ENCODE measurements at places on chromosomes 4 and X.

GRCh38 chr4:95500361-95500760, 48.4 kb downstream of the UNC5C start:
- DNase-seq: no peak

DNA sequence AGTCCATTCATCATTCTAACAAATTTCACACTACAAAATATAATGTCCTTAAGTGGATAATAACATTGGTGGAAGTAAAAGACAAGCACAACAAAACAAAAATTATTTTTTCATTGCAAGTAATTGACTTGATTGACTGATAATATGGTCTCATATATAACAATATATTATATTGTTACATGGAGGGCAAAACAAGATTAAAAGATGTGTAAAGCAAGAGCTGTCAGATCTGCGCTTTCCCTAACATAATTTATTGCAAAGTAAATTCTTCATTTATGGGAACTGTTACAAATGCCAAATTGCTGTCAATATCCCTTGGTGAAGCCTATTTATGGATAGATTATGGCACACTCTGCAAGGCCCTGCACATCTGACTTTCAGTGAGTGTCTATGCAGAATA, 233.6 kb downstream of the PCDH7 start:
- no peak for DNase-seq

GRCh38 chr4:125353131-125353530, 38.4 kb downstream of the FAT4 start:
- no peak for DNase-seq

DNA sequence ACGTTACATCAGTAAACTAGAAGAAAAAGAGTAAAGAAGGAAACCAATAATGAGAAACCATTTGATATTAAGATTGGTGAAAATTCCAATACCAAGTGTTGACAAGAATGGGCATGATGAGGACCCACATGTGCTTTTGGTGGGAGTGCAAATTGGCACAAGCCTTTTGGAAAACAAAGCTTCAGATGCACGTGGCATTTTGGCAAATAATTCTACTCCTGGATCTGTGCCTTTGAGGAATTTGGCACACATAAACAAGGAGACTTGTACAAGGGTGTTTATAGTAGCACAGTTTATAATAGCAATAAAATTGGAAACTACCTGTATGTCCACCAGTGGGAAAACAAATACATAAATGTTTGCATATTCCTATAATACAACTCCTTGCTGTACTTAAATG, 324.3 kb upstream of the TAPT1 start:
- DNase-seq: no peak

DNA sequence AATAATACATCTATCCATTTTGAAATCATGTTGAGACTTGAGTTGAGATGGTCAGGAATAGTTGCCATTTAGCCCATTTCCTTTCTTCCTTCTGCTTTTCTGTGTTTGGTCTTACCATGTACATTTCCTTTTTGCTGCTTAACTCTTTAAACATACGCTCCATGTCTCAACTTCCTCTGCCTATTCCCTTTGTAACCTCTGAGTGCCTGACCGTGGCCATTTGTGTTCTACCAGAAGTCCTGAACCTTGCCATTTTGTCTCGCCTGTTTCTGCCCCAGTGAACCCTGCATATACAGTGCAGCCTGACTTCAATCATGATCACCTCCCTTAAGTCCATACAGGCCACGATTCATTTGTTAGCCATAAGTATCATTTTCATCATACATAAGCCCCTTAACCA, 169.0 kb downstream of the RAPGEF2 start:
- no peak for DNase-seq

- DNase-seq: no peak
Observed at GRCh38 chr4:183637461-183637860, 21.5 kb downstream of the RWDD4 start.

DNA sequence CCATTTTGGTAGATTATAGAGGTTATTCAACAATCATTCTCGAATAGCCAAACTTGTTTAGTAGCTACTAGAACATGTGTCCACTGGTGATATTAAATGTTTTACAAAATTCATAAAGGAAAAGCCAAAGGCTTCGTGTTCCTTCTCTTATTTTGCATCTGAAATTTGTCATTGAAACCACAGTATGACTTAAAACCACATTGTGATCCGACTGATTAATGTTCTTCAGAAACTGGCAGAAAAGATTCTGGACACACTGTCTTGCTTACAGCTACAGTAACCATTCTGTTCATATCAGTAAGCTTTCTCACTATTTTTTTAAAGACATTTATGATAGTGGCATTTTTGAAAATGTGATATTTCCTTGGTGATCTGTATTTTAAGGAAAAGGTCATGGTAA, 2.6 kb upstream of the SMARCA1 start:
- no peak for DNase-seq

DNA sequence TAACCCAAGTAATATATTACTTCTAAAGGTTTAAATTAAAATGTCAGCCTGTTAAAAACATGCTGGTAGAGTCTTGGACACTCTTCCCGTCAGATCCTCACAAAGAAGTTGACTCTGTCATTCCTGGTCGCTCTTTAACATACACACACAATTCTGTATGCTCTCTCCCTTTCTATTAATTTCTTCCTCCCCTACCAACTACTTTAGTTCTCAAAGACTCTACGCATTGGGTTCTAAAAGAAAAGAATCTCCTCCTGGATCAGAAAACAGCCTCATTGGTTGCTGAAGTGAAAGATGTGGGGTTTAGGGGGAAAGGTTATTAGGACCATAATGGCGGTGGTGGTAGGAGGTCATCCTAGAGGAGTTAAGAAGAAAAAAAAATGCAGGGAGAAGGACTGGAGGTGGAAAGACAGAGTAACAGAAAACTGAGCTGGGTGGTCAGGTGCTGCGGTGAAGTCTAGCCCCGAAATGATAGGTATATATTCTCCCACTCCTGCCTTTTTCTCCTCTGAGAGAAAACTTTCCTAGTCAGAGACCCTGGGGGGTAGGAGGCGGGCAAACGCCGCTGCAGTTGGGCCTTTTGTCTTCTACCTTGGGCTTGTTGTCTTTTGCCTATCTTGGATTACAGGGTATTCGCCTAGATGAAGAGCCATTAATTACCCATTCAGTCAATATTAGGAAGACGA, 5.2 kb upstream of the PITX2 start:
- DNase-seq: no peak

GRCh38 chrX:149628280-149628679, 3.3 kb downstream of the TMEM185A start:
- DNase-seq: no peak

- DNase-seq: no peak
Observed at GRCh38 chr4:53991821-53992220, 72.6 kb downstream of the CHIC2 start.

DNA sequence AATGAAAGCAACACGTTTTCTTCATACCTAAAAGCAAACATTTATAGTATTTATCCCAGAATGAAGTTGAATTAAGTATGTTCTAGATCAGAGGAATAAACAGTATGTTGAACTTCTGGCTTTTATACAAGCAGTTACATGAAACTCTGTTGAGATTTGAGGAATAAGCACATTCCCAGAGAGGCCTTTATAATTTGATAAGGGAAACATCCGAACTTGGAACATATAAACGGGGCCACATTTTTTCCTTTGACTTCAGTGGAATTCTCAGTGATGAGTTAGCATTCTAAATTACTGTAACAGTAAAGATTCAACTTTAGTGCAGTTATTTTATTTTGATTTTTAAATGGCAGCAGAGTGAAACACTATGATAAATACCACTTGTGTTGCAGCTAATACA, 119.5 kb downstream of the GLRA3 start:
- DNase-seq: no peak

DNA sequence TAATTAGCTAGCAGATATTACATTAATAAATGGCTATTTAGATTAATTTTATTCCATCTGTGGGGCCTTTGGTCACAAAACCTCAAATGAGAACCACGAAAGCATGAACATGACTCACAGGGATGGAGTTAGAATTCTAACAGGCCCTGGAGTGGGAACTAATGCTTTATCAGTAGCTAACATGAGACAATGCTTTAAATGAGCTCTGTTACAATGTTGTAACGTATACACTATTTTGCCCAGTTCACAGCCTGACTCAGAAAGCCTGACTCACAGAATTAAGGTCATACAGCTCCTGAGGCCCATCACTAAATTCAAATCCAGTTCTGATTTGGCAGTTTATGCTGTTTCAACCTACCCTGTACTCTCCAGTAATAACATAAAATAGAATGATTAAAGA, 23.2 kb downstream of the VEGFC start:
- DNase-seq: no peak

DNA sequence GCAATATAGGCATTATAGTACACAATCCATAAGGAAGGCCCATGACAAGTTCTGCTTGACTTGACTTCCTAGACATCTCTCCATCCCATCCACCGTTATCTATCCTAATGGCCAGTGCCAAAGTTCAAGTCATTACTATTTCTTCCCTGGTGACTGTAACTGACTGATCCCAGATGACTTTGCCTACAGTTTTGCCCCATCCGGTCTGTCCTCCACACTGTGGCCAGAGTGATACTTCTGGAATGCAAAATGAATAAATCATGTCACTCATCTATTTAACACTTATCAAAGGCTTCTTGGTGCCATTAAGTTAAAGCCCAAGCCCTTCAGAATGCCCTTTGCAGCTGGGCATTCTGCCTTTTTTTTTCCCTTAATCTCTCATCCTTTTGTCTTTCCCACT, 130.8 kb downstream of the PPARGC1A start:
- DNase-seq: no peak

GRCh38 chr4:79272761-79273160, 53.1 kb downstream of the NAA11 start:
- no peak for DNase-seq

DNA sequence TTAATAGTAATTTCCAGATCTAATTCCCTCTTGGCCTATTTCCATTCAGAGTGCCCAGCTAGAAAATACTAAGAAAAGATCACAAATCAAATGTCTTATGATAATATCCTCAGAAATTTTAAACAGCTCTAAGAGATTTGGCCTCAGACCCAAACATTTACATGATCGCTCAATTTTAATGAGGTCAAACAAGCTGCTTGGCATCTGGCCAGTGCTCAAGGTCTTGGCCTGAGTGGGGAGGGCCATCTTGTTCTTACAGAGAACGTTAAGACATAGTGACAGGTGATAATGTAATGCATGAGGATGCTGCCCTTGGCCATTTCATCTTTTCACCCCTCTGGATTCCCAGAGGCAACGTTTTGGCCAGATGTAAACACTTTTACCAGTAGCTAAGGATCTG, 159.2 kb upstream of the SLC7A11 start:
- DNase-seq: no peak

DNA sequence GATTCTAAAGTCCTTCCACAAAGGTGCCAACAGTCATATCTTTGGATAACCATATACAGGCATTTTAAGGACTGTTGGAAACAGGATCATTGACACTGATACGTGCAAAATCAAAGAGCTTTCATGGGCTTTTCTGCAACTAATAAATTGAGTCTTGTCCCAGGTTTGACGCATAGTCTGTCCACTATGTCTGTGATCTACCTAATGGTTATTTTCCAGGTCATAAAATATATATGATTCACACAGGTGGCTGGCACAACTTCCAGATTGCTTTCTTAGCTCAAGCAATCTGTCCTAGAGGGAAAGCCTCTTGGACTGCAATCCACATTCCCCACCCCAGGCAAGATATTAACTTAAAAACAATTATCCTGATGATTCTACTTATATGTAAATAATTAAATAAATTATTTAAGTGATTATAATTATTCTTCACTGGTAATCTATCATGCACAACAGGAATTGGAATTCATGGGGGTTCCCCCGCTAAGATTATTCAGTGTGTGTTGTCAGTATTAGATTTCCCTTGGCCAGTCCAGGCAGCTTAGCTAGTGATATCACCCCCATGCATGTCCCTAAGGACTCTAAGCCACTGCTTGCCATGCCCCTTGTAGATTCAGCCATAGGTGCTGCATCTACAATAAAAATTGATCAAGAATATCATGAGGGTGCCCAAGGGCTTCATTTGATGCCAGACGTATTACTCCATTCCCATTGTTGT, 97.8 kb downstream of the TLL1 start:
- DNase-seq: no peak

DNA sequence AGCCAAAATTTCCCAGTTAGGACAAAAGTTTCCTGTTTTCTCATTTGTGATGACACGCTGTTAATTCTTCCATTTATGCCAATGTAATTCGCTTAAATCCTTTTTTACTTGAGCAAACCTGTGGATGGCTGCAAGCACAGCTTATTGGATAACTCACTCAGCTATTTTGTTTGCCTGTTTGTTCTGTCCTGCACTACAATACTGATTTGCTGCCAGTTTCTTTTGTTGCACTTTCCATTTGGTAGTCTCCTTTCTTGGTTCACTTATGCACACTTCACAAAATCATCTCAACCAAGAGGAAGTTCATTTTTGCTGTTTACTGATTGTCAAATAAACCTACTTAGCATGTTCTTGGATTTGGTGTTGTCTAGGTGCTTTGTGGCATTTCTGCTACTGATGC, 40.3 kb downstream of the MFAP3L start:
- no peak for DNase-seq

- no peak for DNase-seq
Observed at GRCh38 chrX:120536061-120536460, 24.7 kb downstream of the CUL4B start.

- DNase-seq: no peak
Observed at GRCh38 chr4:37535872-37536271, 150.3 kb downstream of the RELL1 start.

DNA sequence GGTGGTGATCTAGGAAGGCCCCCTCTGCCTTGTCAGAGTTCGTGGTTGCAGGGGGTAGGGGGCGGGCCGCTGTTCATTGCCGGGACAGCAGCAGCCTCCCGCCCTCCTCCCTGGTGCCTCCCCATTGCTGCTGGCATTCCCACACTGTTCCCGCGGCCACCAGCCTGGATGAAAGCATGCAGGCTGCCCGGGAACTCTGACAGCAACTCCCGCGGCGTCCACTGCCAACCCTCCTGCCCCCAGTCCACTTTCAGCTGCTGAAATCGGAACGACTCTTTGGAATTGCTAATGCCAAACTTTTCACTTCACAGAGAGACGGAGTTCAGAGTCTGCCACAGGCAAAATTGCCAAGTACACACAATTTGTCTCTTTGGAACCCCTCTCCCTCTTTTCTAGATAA, 121.9 kb downstream of the BEND2 start:
- no peak for DNase-seq

DNA sequence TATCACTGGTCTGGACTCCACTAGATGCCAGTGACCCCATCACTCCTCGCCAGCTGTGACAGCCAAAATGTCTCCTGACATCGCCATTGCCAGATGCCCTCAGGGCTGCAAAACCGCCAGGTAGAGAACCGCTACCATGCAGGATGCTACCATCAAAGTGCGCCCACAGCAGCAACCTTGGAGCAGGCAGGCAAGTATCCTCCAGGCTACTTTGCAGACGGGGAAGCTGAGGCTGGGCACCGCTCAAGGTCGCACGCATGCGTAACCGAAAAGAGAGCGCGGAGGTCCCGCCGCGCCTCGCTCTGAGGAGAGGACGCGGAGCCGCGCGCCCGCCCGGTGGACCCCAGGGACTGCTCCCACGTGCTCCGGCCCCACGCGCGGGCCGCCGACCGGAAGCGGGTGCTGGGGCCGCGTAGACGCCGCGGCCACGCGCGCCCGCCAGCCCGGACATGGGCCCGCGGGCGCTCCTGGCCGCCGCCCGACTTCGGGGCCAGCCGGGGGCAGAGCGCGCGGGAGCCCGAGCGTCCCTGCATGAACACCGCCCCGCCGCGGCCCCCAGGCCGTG, at the start of gene STS:
Gene STS (plus strand): TSS at position 300 of the 565 bp plus-strand sequence. CDS start 105,488 bp downstream, outside the sequence.
- DNase-seq: no peak

Data from GM18507 (cell line).